Left ventricle myocardium superior (tissue), 1 donor: ENCODE measurements at places on chromosomes 2 and 18. TPM values are rescaled to one million over a fixed set of nuclear protein-coding genes. Genes with fewer than 3 reads are reported as not detected.

The PROKR1 gene
- not detected for total RNA-seq

DNA sequence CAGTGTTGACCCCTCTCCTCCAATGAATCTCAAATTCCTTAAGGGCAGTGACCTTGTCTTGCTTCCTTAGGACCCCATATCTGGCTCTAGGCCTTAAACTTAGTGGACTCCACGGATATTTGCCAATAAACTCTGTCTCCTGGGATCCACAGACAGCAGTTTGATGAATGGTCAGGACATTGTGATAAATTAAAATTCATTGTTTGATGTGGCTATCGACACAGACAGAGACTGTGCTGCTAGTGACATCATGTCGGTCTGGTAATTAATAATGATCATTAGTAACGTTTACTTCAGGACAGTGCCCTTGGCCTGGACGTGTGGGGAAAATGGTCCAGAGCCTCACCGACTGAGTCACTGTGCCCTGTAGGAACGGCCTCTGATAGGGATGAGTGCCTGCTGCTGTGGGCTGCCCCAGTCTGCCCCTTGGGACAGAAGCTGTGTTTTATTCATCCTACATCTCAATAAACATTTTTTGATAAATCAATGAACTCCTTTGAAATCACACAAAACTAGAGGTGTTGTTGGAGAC lies 5.2 kb upstream of the SLC35F6 start:
- no peak for DNase-seq

DNA sequence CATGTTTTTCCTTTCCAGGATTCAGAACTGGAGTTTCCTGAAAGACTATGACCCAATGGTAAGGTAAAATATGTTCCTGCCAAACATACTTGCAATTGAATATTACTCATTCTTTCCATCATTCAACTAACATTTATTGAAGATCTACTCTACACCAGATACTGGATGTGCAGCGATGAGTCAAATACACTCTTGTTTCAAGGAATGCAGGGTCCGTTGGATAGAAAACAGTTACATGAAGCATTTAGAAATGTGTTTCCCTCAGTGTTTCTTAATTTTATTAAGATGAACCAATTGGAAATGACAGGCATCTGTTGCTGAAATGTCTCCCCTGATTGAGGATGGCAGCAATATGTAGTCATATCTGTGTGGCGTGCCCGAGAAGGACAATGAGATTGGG lies 14.8 kb upstream of the SLC66A3 start:
- no peak for DNase-seq

The DNAJB2 gene
- total RNA-seq = 74.9 TPM
